Substantia nigra (tissue), 51 donors: ENCODE measurements at places on chromosomes 1 and 21.

DNA sequence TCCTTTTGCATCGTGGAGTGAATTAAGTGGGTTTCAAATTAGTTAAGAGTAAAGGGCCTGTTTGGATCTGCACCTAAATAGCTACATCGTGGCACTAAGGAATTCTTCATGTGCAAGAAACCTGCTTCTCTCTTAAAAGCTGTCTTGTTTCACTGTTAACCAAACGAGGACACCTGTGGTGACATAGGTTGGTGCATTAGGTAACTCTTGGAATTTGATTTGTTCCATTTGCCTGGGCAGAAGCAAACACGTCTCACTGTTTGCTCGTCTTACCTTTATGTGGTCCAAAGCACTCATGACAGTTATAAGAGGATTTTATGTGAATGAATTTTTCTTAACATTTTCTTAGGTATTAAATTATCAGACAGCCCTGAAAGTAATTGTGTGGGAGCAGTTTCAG, 60.9 kb downstream of the PRDM2 start:
- no peak for DNase-seq

- no peak for DNase-seq
Measured at GRCh38 chr1:221708076-221708571, 33.8 kb downstream of the DUSP10 start.

- peak; percentile 67 for DNase-seq
Measured at GRCh38 chr1:154869351-154870114, 548 bp downstream of the KCNN3 start.

- DNase-seq, result no peak
Measured at GRCh38 chr1:89884718-89885596, 64.1 kb downstream of the LRRC8D start.

DNA sequence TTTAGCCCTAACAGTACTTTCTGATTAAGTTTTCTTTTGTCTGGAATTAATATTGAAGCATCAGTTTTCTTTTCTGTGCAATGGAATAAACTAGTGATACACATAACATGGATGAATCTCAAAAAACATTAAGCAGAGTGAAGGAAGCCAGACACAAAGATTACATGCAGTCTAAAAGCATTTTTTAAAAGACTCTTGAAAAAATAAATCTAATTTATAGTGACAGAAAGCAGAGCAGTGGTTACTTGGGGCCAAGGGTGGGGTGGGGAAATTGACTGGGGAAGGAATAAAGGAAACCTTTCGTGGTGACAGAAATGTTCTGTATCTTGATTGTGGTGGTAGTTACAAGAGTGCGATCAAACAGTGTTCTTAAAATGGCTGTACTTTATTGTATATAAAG, 20.2 kb upstream of the ST6GALNAC3 start:
- no peak for DNase-seq

GRCh38 chr21:34730756-34731445, 62.1 kb downstream of the CLIC6 start:
- DNase-seq, result no peak

DNA sequence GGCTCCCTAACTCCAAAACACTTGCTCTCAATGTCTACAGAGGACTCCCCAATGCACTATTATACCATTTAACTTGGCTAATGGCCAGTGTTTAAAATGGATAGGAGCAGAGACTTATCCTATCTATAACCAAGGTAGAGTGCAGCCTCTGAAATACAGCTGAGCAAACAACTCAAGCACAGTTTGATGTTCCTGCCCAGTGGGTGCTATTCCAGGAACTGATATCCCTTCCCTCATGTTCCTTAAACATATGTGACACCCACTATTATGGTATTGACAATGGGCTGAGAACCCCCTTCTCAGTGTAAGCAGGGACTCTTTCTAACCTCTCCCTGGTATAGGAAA, 51.7 kb downstream of the SH3GLB1 start:
- DNase-seq, result no peak

- DNase-seq, result no peak
Measured at GRCh38 chr1:174273776-174274175, 114.5 kb downstream of the RABGAP1L start.

DNA sequence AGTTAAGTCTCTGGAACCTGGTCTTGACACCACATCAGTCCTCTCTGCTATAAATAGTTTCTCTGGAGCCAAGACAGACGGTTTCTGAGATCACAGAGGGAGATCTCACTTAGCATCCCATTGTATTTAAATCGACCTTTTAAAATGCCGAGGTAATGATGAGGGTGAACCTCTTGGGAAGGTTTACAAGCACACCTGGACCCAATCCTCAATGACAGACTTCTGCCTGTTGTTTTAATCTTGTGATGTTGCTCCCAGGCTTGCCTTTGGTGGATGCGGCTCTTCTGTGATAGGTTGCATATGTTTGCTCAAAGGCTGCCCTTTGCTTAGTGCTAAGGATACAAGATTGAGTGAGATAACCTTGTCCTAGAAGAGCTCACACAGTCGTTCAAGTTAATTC, 104.6 kb upstream of the L1TD1 start:
- no peak for DNase-seq
